ENCODE measurements at places on chromosomes 7 and 10.

DNA sequence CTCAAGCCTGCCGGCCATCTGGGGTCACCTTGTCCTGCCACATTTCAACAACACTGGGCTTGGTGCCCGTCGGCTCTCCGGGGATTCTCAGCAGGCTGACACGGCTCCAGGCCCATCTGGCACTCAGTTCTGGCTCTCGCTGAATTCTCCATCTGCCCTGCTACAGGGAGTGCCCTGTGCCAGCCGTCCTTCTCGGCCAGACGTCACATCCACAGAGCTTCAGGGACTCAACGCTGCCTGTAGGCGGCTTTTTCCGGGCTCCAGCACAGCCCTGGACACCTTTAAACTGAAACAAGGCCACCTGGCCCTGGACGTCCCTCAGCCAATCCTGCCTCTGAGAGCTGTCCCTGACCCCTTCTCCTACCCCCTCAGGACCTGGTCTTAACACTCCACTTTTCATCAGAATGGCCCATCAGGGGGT is 43.0 kb downstream of the TMEM130 start:
- no peak for DNase-seq

- no peak for DNase-seq
Observed at GRCh38 chr10:89981891-89982290, 280.5 kb downstream of the KIF20B start.

- DNase-seq, result no peak
Observed at GRCh38 chr10:6461961-6462360, 118.1 kb downstream of the PRKCQ start.

- no peak for DNase-seq
Observed at GRCh38 chr7:81186691-81187090, 267.8 kb upstream of the SEMA3C start.

GRCh38 chr10:11227103-11227502 is 209.4 kb downstream of the CELF2 start:
- DNase-seq, result no peak

GRCh38 chr7:27364344-27364758 is 121.7 kb downstream of the EVX1 start:
- no peak for DNase-seq

DNA sequence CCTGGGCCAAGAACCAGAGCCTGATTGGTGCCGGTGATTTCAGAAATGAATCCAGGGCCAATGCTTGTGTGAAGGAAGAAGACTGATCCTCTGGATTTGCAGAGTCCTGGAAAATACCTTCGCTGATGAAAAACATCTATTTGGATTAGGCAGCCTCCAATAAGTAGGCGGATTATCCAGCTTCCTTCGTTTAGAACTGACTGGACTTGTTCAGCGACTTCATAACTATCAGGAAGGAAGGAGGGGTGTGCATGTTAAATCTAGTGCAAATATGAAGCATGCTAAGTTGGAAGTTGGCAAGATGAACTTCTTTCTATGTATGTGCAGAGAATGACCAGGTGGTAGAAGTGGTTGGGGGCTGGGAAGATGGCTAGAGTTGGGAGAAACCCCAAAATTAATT is 41.0 kb downstream of the NKX2-3 start:
- no peak for DNase-seq

DNA sequence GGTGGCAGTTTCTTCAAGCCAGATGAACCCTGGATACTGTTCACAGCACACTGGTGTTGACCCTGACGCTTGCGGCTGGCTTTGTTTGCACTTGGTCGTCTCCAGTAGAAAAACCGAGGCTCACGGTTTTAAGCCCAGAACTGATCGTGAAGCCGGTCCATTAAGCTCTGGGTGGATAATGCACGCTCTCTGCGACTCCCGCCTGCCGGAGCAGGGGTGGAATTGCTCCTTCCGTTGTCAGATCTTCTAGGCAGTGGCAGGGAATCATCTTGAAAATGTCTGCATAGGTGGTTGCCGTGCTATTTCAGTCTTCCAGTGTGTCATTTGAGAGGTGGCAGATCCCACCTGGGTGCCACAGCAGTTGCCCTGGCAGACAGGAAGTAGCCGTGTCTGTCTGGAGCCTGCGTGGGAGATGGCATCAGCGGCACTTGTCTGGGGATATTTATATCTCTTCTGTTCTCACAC is 35.9 kb upstream of the AP5Z1 start:
- no peak for DNase-seq

DNA sequence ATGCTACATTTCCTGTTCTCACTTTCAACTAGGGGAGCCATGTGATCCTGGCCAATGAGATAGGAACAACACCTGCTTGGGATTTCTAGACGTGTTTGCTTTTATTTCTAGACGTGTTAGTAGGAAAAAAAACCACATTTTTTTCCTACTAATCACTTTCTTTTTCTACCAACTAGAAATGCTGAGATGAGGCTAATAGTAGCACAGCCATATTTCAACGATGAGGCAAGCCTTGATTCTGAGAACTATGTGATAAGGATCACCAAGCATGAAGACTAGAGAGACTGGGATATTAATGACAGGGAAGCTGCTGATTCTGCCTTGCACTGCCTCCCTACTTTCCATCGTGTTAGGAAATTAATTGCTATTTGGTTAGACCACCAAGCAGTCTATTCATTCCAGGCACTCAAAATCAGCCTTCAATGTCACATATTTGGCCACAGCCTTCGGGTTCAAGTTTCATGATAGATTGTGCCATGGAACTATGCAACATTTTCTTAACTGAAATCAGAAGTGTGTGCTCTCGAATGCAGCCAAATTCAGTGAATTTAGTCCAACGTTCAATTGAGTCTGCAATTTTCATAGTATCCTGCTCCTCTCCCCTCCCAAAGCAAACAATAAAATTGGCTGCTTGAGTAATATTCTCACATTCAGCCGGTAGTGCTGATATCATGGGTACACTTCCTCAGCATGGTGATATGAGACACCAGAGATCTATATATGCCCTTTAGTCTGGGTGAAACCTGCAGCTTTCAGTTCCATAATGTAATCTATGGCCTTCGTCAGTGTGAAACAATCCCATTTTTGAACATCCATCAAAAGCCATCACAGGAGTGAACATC is 98.1 kb downstream of the GPR37 start:
- no peak for DNase-seq

GRCh38 chr7:30845426-30846135 is 66.1 kb upstream of the AQP1 start:
- DNase-seq, result no peak

- no peak for DNase-seq
Observed at GRCh38 chr10:97320480-97321031, 1.5 kb downstream of the FRAT1 start.

GRCh38 chr10:70996549-70996948 is 108.2 kb upstream of the PCBD1 start:
- DNase-seq, result no peak

- no peak for DNase-seq
Observed at GRCh38 chr10:51706225-51706624, 6.8 kb upstream of the CSTF2T start.

- no peak for DNase-seq
Observed at GRCh38 chr7:31284106-31284505, 56.4 kb downstream of the NEUROD6 start.

DNA sequence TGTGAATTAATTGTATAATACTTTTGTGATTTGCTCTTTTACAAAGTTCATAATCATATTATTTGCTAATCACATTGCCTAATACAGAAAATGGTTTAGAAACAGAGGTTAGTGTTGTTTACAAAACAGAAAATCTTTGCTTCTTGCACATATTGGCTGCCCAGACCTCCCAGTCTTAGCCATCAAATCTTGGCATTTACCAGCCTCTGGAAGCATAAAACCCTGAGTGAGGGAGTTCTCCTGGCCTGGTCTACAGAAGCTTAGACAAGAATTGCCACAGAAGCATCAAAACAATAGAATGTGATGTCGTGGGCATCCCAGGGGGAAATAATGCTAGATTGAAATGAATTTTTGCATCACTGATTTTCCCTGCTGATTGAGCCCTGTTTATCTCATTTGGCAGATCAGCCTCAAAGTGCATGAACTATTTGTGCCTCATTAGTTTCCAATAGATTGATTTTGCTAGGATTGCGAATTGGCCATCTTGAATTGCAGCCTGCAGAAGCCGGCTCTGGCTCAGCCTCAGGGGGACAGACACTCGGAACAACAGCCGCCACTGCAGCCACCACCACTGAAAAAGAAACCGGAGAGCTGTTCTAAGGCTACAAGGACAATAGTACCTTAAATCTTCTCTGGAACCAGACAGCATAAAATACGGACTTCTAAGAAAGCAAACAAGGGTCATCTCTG is 11.1 kb upstream of the SORBS1 start:
- no peak for DNase-seq

DNA sequence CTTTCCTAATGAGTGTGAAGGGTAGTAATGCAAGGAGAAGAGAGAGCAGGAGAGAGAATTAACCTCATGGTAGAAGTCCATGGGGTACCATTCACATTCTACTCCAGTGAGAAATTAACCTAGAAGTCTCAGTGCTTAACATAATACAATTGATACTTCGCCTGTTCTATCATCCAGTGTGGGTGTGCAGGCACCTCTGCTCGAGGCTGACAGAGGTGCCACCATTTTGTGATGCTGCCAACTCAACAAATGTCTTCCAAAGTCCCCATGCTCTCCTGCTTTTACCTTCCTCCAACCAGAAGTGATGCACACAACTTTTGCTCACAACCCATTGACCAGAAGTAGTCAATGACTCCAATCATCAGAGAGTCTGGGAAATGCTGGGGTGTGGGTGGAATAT is 118.3 kb upstream of the LAMB4 start:
- DNase-seq, result no peak

- DNase-seq, result no peak
Observed at GRCh38 chr10:33883881-33884280, 549.4 kb upstream of the NRP1 start.

DNA sequence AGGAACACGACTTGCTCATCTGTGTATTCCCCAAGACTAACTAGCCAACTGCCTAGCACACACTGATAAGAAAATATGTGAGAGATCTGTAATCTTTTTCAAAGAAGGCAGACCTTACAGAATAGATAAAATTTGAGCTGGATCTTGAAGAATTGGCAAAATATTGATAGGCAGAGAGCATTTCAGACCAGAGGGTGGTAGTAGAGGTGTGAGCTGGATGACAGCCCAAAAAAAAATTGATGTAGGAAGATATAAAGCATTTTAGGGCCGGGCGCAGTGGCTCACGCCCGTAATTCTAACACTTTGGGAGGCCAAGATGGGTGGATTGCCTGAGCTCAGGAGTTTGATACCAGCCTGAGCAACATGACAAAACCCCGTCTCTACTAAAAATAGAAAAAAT is 1.2 kb upstream of the ZNF746 start:
- DNase-seq, result no peak

- no peak for DNase-seq
Observed at GRCh38 chr7:65509368-65510186, 135.9 kb downstream of the ZNF92 start.

DNA sequence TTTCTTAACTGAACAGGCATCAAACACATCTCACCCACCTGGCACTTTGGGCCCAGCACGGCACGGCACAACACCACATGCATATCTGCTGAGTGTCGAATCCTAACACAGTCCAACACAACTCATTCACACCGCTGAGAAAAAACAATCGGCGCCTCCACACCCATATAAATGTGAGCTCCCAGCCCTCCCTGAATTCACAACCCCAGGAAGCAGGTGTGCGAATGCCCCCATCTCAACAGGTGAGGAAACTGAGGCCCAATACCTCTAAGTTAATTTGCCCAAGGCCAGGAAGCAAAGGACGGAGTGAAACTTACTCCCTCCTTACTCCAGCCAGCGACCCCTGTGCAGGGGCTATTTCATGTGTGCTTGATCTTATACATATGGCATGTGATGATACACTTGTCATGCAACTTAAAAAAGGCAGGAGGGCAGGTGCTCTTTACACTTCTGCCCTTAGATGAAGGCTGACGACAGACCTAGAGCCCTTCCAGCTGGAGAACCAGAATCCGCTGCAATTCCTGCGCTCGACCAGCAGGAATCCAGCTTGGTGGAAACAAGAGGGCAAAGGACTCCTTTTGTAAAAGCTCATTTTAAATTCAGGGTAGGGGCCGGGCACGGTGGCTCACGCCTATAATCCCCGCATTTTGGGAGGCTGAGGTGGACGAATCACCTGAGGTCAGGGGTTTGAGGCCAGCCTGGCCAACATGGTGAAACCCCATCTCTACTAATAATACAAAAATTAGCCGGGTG is 116.0 kb downstream of the LARP4B start:
- no peak for DNase-seq

DNA sequence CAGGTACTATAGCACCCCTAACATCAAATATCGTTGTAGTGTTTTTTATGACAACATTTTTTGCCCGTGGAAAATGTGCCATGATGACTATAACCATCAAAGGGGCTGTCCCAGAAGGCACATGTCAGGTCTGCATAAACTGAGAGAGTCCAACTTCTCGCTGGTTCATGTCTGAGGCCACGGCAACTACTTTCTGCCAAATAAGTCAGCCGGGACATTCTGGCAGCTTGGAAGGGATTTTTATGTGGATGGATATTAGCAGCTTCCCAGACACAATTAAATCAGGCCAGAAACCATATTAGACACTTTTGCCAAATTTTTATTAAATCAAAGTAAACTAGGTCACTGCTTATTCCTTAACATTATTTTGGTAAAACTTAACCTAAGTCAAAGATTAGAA is 477.4 kb upstream of the FZD8 start:
- no peak for DNase-seq

GRCh38 chr10:15232279-15232678 is 63.8 kb upstream of the NMT2 start:
- no peak for DNase-seq
